ENCODE measurements at places on chromosomes 11 and 22.

- no peak for DNase-seq
Observed at GRCh38 chr11:8002676-8003075, 15.5 kb downstream of the EIF3F start.

DNA sequence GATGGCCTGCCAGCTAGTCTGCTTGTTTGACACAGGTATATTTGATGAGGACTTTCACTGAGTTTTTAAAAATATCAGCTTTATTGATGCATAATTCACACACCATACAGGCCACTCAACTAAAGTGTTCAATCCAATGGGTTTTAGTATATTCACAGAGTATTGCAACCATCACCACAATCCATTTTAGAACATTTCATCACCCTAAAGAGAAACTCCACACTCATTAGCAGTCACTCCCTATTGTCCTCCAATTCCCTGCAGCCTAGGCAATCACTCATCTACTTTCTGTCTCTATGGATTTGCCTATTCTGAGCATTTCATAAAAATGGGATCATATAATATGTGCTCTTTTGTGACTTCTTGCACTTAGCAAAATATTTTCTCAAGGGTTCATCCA lies 397.9 kb upstream of the NARS2 start:
- DNase-seq, result no peak

GRCh38 chr22:37627545-37627944 lies 11.9 kb upstream of the SH3BP1 start:
- DNase-seq, result peak; percentile 81

- no peak for DNase-seq
Observed at GRCh38 chr11:77470504-77470903, 3.4 kb downstream of the PAK1 start.

- DNase-seq, result no peak
Observed at GRCh38 chr11:69001243-69002081, 11.6 kb downstream of the MRGPRF start.

DNA sequence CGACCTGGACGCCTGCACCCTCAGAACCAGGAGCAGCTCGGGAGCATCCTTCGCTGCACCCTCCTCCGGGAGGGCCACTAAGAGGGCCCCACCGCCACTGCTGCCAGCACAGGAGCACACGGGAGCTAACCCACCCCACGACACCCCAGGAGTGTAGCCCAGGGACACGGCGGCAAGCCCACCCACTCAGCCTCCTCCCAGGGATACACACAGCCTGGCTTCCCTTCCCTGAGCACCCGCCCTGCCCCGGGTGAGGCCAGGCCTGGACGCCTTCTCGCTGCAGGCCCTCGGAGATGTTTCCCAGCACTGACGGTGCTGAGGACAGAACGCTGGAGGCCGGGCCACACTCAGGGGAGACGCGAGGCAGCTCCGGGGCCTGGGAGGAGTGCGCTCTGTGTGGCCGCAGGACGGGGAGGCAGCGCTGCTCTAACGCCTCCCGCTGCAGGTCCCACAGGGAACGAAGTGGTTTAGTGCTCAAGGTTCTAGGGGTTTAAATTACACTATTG lies 190.4 kb downstream of the BRD1 start:
- DNase-seq, result no peak

DNA sequence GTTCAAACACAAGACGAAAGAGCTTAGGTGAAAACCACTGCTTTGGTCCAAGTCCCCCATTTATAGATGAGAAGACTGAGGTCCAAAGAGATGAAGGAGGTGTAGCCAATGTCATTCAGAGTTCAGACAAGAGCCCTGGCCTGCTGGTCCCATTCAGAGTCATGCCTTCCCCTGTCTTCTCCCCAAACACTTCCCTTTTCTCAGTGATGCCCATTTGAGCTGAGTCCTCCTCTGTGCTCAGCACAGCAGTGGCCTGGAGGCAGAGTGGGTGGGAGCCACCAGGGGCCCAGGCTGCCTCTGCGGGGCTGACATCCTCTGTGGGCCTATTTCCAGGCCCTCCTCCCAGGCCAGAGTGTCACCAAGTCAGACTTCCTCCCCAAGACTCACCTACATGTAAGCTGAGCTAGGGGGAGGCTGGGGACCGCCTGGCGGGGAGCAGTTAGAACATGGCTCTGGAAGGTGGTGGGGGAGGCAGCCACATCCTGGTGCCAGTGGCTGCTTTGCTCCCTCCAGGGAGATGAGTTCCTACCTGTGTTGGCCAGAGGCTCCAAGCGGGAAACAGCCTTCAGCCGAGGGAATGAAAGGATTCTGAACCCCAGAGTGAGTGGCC lies 22.4 kb upstream of the LRRC10B start:
- no peak for DNase-seq

DNA sequence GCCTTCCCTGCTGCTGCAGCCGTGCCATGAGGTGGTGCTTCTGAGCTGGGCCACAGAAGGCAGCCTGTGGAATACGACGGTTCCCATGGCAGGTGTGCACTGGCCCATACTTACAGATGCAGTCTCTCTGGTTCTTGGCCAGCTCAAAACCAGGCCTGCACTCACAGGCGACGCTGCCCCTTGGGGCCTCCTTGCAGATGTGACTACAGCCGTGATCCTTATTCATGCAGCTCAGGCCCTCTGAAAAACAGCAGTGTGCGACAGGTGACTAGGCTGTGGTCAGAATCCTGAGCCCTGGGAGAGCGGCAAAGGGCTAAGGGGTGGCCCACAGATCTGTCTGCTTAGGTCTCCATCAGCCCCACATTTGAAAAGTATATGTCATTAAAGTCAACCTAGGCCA lies 22.1 kb downstream of the SCUBE2 start:
- peak; percentile 26 for DNase-seq

DNA sequence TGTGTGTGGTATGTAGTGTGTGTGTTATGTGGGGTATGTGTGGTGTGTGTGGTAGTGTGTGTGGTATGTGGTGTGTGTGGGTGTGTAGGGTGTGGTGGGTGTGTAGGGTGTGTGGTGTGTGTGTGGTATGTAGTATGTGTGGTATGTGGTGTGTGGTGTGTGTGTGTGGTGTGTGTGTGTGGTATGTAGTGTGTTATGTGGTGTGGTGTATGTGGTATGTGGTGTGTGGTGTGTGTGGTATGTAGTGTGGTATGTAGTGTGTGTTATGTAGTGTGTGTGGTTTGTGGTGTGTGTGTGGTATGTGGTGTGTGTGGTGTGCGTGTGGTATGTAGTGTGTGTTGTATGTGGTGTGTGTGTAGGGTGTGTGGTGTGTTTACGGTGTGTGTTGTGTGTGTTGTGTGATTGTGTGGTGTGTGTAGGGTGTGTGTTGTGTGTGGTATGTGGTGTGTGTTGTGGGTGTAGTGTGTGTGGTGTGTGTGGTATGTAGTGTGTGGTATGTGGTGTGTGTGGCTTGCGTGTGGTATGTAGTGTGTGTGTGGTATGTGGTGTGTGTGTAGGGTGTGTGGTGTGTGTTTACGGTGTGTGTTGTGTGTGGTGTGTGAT lies 4.2 kb upstream of the PPP6R2 start:
- DNase-seq, result no peak

- DNase-seq, result peak; percentile 88
Observed at GRCh38 chr11:64448599-64449380, 89.8 kb downstream of the RPS6KA4 start.

DNA sequence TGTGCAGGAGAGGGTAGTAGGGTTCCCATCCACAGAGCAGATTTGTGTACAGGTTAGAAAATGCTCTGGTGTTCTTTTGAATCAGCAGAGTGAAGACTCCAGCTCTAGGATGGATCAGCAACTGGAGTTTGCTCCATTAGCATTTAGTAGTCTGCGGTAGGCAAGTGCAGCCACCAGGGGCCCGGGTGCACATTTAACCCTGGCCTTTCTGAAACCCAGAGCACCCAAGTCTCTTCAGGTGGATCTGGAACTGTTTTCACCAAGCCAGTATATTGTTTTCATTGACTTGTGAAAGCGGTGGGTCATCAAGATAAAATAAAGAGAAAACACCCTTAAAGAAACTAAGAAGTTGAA lies 100.8 kb upstream of the CLPB start:
- DNase-seq, result no peak

DNA sequence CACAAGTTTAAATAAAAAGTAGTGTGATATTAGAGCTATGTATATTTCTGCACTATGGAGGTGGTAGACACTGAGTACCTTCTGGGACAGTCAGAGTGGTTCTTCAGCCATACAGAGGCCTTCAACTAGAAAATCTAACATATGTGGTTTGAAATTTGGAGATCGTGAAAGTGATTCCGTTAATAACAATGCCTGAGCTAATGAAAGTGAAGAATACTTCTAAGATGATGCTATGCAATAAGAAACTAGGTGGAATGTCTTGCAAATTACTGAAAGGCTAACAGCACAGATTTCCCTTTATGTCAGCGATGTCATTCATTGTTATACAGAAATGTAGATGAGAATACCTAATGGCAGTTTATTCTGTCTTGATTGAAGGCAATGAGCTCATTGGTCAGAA lies 1984.7 kb upstream of the RAG2 start:
- no peak for DNase-seq

DNA sequence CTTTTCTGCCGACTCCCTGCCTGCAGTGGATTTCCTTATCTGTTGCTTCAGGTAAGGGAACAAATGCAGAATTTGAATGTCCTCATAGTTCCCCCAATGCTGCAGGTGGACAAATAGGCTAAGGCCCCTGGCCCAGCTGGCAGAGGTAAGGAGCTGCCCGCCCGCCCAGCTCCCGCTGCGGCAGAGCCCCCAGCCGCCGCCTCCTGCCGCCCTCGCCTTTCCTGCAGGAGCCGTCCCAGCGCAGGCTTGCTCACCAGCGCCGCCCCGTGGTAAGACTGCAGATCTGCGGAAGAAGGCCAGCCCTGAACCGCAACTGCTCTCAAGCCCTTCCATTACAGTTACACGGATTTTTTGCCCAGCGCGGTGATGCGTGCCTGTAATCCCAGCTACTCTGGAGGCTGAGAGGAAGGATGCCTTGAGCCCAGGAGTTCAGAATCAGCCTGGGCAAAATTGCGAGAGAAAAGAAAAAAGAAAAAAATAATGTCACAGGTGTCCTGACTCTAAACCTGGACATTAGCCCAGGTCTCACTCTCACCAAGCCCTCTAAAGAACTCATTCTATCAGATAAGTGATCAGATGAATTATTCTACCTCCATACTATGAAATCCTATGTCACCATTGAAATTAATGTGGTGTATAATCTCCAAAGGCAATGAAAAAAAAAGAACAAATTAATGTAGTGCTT lies 51.2 kb upstream of the EMID1 start:
- peak; percentile 92 for DNase-seq

DNA sequence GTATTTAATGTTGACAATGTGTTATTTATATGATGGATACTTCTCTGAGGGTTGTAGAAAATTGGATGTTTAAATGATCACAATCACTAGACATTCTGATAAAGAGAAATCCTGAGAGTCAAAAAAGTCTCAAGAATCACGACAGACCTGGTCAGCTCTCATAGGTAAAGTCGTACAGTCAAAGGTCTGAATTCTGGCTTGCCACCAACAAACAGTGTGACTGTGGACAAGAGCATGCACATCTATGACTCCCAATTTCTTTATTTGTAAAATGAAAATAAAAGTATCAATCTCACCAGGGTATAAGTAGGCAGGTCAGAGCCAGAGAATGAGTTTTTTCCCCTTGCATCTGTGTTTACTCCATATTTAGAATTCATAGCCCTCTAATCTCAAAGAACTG lies 556.7 kb downstream of the FAM181B start:
- no peak for DNase-seq

DNA sequence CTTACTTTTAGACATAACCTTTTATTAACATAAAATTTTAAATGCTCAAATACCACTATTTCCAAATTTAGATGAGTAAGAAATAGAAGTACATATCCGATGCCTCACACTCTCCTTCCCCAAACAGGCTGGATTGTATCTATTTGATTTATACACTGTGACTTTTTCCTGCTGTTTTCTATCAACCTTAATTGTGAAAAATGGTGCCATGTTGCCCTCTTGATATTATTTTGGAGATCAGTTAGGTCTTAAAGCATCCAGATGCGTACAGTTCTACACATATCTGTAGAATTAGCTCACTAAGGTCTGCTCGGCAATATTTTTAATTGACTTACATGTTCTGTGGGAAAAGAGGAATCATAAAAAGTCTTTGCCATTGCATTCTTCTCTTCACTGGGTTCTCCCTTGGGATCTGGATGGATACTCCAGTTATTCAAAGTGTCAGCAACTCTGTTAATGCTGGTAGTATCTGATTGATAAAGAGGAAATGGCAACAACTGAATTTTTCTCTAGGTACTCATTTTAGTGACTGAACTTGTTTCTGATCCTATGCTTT lies 27.2 kb downstream of the EIF3M start:
- DNase-seq, result no peak
